Umbilical cord (tissue), 2 donors: ENCODE measurements at places on chromosomes 12 and 14. TPM values are rescaled to one million over a fixed set of nuclear protein-coding genes. Genes with fewer than 3 reads are reported as not detected.

The MMP17 gene
- total RNA-seq: not detected

- no peak for DNase-seq
These were observed 51.2 kb upstream of the AMN start for GRCh38 chr14:102870994-102871831.

- DNase-seq: no peak
These were observed 1.3 kb downstream of the C12orf75 start for GRCh38 chr12:105331805-105332251.

The AQP6 gene
- 0.48 TPM for total RNA-seq

DNA sequence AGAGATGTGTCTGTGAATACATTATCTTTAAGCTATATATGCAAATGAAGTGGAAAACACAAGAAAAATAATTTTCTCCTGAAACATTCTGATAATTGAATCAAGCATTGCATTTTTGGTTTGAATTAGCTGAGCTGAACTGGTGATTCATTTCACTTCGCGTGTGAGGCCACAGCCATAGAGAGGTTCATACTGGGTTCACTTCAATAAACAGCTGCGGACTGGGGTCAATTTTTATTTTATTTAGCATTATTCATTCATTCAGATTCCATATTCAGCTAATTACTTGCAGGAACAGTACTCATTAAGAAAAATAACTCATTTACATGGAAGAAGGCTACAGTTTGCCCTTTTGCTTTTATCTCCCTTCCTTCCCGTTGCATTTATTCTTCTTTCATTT, 195.2 kb upstream of the LRIG3 start:
- no peak for DNase-seq

DNA sequence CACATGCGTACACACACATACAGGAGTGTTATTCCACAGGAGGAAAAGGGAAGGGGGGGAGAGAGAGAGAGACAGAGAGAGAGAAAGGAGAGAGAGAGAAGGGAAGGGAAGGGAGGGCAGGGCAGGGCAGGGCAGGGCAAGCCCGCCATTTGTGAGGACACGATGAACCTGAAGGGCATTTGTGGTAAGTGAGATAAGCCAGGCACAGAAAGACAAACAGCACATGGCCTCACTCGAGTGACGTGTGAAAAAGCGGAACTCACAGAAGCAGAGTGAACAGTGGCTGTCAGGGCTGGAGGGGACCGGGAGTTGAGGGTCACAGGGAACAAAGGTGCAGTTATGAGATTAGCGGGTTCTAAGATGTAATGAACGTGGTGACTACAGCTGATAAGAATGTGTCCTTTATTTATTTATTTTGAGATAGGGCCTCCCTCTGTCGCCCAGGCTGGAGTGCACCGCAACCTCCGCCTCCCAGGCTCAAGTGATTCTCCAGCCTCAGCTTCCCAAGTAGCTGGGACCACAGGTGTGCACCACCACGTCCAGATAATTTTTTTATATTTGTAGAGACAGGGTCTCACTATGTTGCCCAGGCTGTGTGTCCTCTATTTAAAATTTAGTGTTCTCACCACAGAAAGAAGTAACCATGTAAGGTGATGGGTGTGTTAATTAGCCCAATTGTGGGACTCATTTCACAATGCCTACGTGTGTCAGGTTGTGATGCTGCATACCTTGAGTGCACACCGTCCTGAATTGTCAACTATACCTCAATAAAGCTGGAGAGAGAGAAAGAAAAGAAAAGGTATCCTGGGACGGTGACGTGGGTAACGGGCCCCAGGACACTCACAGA, 18.7 kb upstream of the FBRSL1 start:
- peak; percentile 29 for DNase-seq

The KRT3 gene
- total RNA-seq: not detected
